ENCODE measurements at places on chromosomes 16 and 17.

GRCh38 chr17:903691-904481, 75.7 kb downstream of the NXN start:
- no peak for DNase-seq

DNA sequence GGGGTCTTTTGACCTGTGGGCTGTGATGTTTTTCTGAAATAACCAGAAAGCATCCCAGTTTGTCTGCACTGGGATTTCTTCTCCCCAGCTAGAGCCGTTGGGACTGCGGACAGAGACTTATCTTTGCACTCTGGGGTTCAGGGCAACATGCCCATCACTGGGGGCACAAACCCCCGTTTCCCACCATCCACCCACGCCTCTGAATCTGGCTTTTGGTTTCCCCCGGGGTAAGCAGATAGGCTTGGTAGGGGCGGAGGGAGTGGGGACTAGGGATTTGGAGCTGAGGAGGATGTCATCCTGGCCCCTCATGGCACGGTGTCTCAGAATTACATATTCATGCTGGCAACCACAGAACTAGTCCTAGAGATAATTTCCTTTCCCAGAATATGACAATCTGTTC, 68.6 kb downstream of the CCDC182 start:
- no peak for DNase-seq

GRCh38 chr16:89141884-89142267, 29.7 kb upstream of the CDH15 start:
- DNase-seq = no peak

- DNase-seq = no peak
Observed at GRCh38 chr16:85762970-85763369, 12.1 kb upstream of the C16orf74 start.

- no peak for DNase-seq
Observed at GRCh38 chr17:17575360-17576251, 15.9 kb downstream of the PEMT start.

GRCh38 chr17:27464431-27464830, 8.2 kb downstream of the KSR1 start:
- no peak for DNase-seq

DNA sequence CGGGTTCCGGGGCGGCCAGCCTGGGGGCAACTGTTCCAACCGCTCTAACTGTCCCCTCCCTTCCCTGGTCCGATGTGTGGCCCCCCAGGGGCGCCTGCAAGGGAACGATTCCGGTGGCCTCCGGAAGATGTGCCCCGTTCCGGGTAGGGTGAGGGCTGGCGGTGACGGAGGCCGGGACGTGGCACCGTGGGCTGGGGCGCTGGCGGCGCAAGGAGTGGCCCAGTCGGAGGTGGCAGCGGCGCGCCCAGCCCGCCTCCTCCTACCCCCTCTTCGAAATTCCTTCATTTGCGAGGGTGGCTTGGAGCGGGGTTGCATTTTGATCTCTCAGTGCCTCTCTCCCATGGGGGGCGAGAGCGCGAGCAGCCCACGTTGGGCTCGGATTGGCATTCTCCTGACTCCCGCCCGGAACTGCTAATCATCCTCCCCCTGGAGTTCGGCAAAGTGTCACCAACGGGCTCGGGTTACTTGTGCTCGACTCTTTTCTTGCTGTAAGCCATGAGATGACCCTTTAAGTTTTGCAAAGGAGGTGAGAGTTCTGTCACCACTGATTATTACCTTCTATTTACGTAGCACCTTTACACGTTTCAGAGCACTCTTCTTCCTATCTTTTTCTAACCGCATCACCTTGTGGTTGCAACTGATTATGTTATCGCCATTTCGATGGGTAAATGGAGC, 622 bp downstream of the NDEL1 start:
- DNase-seq = peak; percentile 75

DNA sequence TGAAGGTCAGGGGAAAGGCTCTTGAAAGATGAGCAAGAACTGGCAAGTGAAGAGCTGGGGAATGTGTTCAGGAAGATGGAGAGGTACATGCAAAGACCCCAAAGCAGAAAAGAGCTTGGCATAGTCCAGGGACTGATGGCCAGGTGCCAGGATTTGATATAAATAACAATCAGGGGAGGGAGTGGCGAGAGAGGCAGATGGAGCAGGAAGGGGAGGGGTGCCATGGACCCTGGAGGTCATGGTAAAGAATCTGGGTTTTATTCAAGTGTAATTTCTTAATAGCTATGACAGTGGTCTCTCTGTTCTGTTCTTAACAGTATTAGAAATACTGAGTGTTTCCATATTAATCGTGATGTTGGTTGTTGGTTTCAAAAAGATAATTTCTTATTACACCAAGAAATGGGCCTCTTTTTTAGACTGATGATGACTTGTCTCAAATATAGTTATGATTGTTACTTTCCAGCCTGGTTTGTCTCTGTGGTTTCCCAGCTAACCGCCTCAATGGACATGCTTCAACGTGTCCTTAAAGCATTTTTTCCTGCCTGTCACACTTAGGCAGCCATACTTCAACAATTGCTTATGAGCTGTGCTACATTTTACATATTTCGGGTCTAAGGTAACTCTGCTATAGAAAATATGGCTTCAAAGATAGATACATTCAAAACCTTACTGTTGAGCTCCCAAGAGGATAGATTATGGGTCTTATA, 49.4 kb downstream of the MYH10 start:
- peak; percentile 22 for DNase-seq

DNA sequence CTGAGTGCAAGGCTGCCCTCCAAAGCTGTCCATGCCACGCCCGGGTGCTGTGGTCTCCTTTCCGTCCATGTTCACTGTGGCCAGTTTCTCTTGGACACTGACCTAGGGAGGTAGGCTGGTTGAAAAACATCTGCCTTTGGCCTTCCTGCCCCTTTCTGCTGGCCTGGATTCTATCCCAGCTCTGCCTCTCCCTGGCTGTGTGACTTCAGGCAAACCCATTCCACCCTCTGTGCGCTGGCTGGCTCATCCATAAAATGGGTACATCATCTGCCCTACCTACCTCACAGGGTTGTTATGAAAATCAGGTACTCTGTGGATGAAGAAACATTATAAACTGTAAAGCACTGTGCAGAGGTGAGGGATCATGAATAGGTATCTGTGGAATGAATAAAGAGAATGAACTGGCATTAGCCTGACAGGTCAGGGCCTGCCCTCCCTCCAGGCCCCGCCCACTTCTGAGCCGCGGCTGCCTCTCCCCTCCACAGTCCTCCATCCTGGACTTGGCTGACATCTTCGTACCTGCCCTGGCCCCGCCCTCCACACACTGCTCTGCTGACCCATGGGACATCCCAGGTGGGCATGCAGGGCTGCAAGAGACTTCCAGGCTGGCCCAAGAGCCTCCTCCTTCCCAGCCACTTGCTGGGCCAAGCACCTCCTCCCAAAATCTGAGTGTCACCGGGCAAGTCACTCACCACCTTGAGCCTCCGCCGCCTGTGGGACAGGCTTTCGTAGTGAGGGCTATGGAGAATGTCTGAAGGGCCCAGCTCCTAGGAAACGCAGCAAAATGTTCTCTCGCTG, 7.0 kb upstream of the SPATA20 start:
- no peak for DNase-seq

DNA sequence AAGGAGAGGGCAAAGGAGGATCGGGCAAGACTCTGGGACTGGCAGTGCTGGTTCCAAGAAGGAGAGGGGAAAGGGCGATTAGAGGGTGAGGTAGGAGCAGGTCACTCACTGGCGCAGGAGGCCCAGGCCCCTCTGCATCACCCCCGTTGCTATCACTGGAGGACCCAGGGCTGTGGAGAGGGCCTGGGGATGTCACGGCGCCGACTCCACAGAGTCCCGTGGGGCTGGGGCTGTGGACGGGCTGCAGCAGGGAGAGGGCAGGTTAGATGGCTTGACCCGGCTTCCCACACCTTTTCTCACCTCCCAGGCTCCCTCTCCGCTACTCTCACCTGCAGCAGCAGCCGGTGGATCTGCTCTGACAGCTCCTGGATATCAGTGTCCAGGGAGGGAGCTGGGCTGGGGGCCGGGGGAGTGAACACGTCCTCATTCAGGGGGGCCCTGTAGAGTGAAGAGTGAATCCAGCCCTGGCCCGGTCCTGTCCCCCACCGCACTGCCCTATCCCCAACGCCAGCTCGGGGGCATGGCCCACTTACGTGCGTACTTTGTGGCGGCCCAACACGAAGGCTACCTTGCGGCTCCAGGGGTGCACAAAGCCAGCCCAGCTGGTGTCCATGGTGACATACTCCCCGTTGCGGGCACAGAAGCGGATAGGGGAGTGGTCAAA, 4.9 kb downstream of the PER1 start:
- no peak for DNase-seq

GRCh38 chr16:47519037-47519436, 57.9 kb downstream of the PHKB start:
- DNase-seq = no peak

- peak; percentile 53 for DNase-seq
Observed at GRCh38 chr17:7549401-7550055, 670 bp downstream of the TNFSF12 start.

DNA sequence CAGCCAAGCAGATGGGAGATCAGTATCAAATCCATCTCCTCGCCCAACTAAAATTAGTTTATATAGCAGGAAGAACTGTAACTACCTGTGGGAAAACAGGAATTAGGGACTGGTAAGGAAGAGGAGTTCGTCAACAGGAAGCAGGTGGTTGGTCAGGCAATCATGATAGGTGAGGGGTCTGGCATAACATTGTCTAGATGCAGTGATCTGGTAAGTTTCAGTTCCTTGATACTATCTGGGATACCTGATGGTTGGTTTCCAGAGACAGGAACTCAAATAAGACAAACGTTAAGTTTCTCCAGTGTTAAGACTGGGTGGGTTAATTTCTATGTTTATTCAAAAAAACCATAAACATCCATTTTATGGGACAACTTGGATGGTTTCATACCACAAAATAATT, 53.8 kb downstream of the CEP112 start:
- no peak for DNase-seq

DNA sequence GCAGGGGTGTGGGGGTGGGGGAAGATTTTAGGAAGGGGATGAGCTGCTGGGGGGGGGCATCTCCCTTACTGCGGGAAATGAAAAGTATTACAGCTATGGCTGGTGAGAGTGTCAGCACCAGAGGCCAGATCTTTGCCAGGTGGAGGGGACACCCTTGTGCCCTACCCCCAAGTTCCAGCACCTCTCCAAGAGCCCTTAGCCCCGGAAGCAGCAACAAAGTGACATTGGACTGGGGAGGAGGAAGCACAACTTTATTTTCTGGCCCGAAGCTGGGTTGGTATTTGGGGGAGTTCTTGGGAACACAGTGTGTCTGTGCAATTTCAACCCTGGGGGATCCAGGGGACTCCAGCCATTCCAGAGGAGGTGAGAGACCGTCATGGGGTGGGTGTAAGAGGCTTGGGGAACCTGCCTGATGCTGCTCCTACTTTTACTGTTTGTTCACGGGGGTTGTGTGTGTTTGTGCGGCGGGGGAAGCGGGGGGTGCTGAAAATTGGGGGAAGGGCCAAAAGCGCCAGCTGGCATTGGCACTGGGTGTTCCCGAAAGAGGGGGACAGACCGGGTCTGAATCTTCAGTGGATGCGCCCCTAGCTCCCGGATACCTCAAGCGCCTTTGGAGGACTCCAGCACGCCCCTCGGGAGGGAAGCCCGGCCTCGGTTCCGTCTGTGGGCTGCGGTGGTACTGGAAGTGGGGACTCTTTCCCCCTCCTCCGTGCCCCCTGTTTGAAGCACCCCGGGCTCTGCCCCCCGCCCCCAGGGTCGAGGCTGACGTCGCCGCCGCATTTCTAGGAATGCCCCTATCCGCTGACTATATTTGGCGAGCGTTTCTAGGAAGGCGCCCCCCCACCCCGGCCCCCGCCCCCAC, 230.3 kb downstream of the MRTFB start:
- peak; percentile 31 for DNase-seq

GRCh38 chr16:85994492-85995490, 95.8 kb downstream of the IRF8 start:
- DNase-seq = no peak

DNA sequence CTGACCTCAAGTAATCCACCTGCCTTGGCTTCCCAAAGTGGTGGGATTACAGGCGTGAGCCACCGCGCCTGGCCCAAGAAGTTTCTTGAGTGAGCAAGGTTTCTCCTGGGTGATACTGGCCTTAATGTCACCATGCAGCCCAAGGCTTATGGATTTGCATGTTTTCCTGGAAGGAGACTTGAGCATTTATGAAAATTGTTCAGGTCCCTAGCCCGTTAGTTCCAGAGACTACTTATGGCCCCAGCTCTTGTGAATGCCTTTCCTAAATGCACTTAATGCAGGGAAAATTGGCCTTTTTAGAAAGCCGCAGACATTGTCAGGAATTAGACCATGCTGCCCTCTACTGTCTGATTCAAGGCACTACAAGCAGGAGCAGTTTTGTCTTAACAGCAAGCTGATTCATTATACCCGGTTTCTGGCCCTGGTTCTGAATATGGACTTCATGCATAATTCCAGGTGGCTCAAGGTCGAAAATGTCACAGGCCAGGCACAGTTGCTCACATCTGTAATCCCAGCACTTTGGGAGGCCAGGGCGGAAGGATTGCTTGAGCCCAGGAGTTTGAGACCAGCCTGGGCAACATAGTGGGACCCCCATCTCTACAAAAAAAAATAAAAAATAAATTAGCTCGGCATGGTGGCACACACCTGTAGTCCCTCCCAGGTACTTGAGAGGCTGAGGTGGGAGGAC, 91.3 kb downstream of the SNX29 start:
- peak; percentile 38 for DNase-seq

DNA sequence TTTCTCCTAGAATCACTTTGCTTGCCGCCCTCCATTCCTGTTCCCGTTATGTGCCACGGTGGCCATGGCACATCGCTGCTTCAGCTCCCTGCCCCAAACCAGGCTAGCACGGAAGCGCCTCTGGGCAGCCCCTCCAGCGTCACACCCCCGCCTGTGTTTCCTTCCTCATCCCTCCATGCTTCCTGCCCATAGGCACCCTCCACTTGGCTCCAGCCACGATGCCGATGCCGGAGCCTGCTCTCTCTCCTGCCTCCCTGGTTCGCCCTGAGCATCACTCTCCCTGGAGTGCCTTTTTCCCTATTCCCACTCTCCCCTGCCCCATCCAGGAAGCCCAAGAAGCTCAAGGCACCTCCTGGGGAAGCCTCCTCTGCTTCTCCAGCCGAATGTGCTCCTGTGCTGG, 3.2 kb upstream of the ARHGAP23 start:
- no peak for DNase-seq

DNA sequence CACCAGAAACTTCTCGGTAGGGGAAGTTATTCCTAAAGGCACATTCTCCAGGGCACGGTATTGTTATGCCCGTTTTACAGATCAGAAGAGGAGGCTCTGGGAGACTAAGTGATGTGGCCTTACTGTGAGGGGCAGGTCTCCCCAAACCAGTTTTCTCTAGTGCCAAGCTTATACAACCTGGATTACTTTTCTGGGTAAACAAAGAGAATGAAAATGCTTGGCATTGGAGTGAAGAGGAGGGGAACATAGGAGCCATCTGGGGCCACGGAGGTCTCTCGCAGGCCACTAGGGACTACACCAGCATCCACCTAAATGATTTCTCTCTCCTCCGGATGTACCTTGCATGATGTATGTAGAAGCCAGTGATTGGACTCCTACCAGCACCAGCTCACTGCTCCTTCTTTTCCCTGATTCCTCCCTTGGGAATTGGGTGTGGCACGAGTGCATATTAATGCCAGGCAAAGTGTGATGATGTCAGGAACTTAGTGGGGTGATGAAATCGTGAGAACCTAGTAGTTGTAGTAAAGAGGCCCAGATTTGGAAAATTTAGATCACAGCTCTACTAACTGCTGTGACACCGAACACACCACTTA, 674 bp downstream of the TOM1L1 start:
- no peak for DNase-seq

GRCh38 chr16:81003610-81004460, 2.9 kb downstream of the CMC2 start:
- DNase-seq = no peak
